MG63 (cell line): ENCODE measurements at places on chromosomes 3 and 15. TPM values are rescaled to one million over a fixed set of nuclear protein-coding genes. Genes with fewer than 3 reads are reported as not detected.

Gene BCHE
- not detected in 2 replicates for total RNA-seq

Gene SV2B
- total RNA-seq = not detected in 2 replicates

Gene GRM2
- total RNA-seq = not detected in 2 replicates

Gene CLDN18
- not detected in 2 replicates for total RNA-seq

Gene SPINK8
- not detected in 2 replicates for total RNA-seq

Gene CHRM5
- total RNA-seq = not detected in 2 replicates

Gene CHRNA7
- total RNA-seq = 0.20 TPM in 1 of 2 replicates, not detected in the other

Gene QRICH1
- total RNA-seq = 69.4 and 77.3 TPM in 2 replicates

Gene PXYLP1
- 39.1 and 40.5 TPM in 2 replicates for total RNA-seq

Gene MBD4
- total RNA-seq = 17.2 and 26.5 TPM in 2 replicates

Gene PPARG
- 7.2 and 12.6 TPM in 2 replicates for total RNA-seq

Gene FAM219B
- total RNA-seq = 22.6 and 65.2 TPM in 2 replicates

Gene TUSC7
- not detected in 2 replicates for total RNA-seq

Gene GOLGA8N
- 0.63 and 0.69 TPM in 2 replicates for total RNA-seq

Gene CNBP
- 344 and 476 TPM in 2 replicates for total RNA-seq

Gene RBP2
- not detected in 2 replicates for total RNA-seq

Gene TLR9
- total RNA-seq = not detected in 2 replicates

Gene FGF12
- total RNA-seq = 0.03 and 0.35 TPM in 2 replicates

Gene ANKUB1
- total RNA-seq = not detected in 2 replicates

Gene ICE2
- total RNA-seq = 14.5 and 26.2 TPM in 2 replicates

Gene TNFAIP8L3
- 2.4 and 4.8 TPM in 2 replicates for total RNA-seq

Gene SLC9C1
- not detected in 2 replicates for total RNA-seq

Gene KNL1
- total RNA-seq = 16.1 and 1,870 TPM in 2 replicates

Gene OR5K2
- total RNA-seq = not detected in 2 replicates

Gene GRAMD2A
- not detected in 2 replicates for total RNA-seq

Gene RASSF1
- 17.5 and 42.0 TPM in 2 replicates for total RNA-seq

Gene HHATL
- not detected in 2 replicates for total RNA-seq

Gene TM6SF1
- total RNA-seq = 1.6 and 1.7 TPM in 2 replicates

Gene RAB11A
- 306 and 514 TPM in 2 replicates for total RNA-seq

Gene CASR
- not detected in 2 replicates for total RNA-seq

Gene ARNT2
- total RNA-seq = 7.2 and 7.4 TPM in 2 replicates

Gene EPHA3
- 0.30 TPM in 1 of 2 replicates, not detected in the other for total RNA-seq

Gene ITGA11
- total RNA-seq = 41.0 and 63.4 TPM in 2 replicates

Gene LYZL4
- not detected in 2 replicates for total RNA-seq

Gene SEMA3B
- 9.7 and 13.4 TPM in 2 replicates for total RNA-seq

Gene AP3B2
- total RNA-seq = 0.03 TPM in 1 of 2 replicates, not detected in the other

Gene IL12A
- 3.2 and 16.2 TPM in 2 replicates for total RNA-seq

Gene AQP9
- total RNA-seq = not detected in 2 replicates

Gene ZDHHC19
- total RNA-seq = not detected in 2 replicates

Gene CCR8
- not detected in 2 replicates for total RNA-seq

Gene KCNMB3
- total RNA-seq = 0.30 and 0.54 TPM in 2 replicates

Gene BCL6
- total RNA-seq = 5.5 and 6.2 TPM in 2 replicates

Gene TRH
- total RNA-seq = not detected in 2 replicates

Gene KLHL40
- not detected in 2 replicates for total RNA-seq

Gene GOLGA6L7
- not detected in 2 replicates for total RNA-seq

Gene SNRPN
- total RNA-seq = 1.7 and 4.2 TPM in 2 replicates

Gene TIMP4
- 0.10 TPM in 1 of 2 replicates, not detected in the other for total RNA-seq

Gene ZNF80
- not detected in 2 replicates for total RNA-seq

Gene MUSTN1
- total RNA-seq = not detected in 2 replicates

Gene SLC28A2
- total RNA-seq = not detected in 2 replicates

Gene WWTR1
- total RNA-seq = 51.3 and 93.0 TPM in 2 replicates

Gene SEMA4B
- total RNA-seq = 3.7 and 19.0 TPM in 2 replicates

Gene NRROS
- not detected in 2 replicates for total RNA-seq

Gene TFDP2
- 47.0 and 70.6 TPM in 2 replicates for total RNA-seq

Gene CACNA1D
- not detected in 2 replicates for total RNA-seq

Gene PYGO1
- total RNA-seq = 4.9 and 7.1 TPM in 2 replicates

Gene ALPK3
- 1.1 TPM in 1 of 2 replicates, not detected in the other for total RNA-seq

Gene GASK1A
- 0.15 TPM in 1 of 2 replicates, not detected in the other for total RNA-seq

Gene EFHB
- total RNA-seq = not detected in 2 replicates

Gene MESP2
- 1.8 TPM in 1 of 2 replicates, not detected in the other for total RNA-seq
